ENCODE measurements at places on chromosomes 11 and 22.
A peak's percentile ranks its signal among the peaks of the same experiment; 100 is the strongest.

GRCh38 chr22:21754523-21754922 lies 18.9 kb upstream of the YPEL1 start:
- DNase-seq: peak; percentile 63

DNA sequence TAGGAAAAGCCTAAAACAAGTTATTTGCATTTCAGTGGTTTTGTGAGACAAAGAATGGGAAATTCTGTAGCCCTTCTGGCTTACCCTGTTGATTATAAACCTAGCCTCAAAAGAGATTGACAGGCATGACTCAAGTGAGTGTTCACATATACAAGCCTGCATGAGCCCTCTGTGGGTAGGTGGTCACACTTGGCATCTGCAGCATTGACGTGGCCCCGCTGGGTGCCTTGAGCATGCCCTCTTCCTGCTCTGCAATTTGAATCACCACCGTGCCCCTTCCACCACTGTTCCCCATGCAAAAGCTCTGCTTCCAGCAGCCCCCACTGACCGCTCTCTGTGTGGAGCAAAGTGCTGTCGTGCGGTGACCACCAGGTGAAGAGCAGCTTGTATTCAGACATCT lies 21.0 kb upstream of the ADSL start:
- no peak for DNase-seq

- no peak for DNase-seq
Observed at GRCh38 chr22:44535362-44536095, 37.5 kb upstream of the RTL6 start.

- no peak for DNase-seq
Observed at GRCh38 chr11:69818231-69818602, 999 bp downstream of the FGF3 start.

GRCh38 chr11:94721565-94722292 lies 46.4 kb upstream of the AMOTL1 start:
- DNase-seq: peak; percentile 36

DNA sequence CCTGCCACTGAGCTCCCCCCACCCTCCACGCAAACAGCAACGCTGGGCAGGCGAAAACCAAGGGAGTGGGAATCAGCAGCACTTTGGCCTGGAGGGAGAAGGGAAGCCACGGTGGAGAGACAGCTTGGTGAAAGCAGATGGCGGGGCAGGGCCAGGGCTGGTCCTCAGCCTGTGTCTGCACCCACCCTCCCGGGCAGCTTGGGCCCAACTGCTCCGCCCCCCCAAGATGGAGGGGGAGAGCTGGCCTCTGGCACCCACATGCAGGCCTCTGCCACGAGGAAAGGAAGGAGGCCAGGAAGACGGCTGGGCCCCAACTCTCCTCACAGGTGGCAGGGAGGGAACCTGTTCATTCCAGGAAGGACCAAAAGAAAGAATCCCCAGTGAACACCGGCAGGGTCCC lies 17.8 kb downstream of the MAFF start:
- DNase-seq: peak; percentile 80

GRCh38 chr11:64996710-64997380 lies at the start of gene BATF2:
BATF2 (minus strand) TSS chr11:64996971; CDS start chr11:64996914, 57 bp downstream.
- peak; percentile 92 for DNase-seq

DNA sequence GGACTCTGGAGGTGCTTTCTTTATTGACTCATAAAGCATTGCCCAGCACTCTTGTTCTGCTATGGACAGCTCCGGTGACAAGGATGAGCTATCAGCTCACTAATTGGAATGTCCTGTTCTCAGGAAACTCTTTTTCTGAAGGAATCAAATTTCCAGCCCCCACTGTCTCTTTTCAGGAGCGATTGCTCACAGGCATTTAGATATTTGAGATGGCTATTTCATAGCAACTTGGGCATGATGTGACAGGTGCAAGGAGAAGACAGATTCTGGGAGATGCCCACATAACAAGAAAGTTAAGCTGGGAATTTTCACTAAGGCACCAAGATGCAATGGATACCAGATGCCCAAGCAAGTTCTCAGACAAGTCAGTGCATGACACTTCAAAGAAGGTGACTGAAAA lies 123.4 kb upstream of the CSNK2A3 start:
- no peak for DNase-seq

DNA sequence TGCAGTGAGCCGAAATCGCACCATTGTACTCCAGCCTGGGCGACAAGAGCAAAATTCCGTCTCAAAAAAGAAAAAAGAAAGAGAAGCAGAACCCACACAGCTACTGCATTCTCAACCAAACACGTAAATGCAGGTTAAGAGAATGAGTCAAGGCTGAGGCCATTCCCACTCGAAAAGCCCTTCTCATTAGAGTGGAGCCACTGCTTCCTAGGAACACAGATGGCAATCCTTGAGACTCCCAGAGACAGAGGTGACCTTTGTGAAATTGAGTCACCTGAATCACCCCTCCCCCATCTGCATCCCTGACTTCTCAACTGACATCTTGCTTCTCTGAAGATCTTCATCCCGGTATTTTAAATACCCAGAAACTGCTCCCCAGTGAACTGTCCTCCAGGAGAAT lies 8.2 kb downstream of the PACSIN2 start:
- peak; percentile 33 for DNase-seq

DNA sequence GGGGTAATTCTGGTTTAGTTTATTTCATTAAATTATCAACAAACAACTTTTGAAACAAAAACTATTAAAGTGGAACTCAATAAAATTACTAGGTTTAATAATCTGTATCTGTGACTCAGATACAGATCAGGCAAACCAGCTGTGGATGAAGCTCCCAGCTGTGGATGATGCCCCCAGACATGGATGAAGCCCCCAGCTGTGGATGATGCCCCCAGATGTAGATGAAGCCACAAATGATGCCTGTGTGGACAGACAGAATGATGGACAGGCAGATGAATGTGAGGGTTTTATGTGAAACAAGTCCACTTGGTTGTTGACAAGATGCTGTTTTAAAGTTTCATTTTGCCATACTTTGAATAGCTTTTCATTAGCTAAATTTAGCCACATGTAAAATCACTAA lies 5.8 kb upstream of the ZNF74 start:
- DNase-seq: no peak

DNA sequence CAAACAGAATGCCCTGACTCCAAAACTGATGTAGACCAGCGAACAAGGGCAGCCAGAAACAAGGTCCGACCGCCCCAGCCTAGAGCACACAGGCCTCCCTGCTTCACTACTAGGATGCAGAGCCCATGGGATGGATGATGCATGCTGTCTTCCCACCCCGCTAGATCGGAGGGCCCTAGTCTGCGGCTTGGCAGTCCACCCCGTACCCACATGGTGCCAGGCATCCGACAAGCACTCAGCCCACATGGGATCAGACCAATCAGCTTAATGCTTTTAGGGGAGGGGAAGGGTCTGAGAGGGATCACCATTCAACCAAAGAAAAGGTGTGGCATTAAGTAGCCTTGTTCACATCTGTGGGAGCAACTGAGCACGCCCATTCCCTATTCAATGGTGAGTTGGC lies 30.6 kb downstream of the PISD start:
- peak; percentile 29 for DNase-seq

All from NCI-H82 (cell line).